Common myeloid progenitor, CD34-positive (primary cell): ENCODE measurements at places on chromosomes 5 and 9.

- H3K27ac ChIP-seq = no peak overlapping the region
- H3K4me3 ChIP-seq = no peak overlapping the region
- no peaks in the 10 kb centered on the region for H3K27me3 ChIP-seq
- H3K36me3 ChIP-seq = no peaks in the 10 kb centered on the region
Observed at GRCh38 chr5:120507800-120508463, 43.8 kb downstream of the PRR16 start.

DNA sequence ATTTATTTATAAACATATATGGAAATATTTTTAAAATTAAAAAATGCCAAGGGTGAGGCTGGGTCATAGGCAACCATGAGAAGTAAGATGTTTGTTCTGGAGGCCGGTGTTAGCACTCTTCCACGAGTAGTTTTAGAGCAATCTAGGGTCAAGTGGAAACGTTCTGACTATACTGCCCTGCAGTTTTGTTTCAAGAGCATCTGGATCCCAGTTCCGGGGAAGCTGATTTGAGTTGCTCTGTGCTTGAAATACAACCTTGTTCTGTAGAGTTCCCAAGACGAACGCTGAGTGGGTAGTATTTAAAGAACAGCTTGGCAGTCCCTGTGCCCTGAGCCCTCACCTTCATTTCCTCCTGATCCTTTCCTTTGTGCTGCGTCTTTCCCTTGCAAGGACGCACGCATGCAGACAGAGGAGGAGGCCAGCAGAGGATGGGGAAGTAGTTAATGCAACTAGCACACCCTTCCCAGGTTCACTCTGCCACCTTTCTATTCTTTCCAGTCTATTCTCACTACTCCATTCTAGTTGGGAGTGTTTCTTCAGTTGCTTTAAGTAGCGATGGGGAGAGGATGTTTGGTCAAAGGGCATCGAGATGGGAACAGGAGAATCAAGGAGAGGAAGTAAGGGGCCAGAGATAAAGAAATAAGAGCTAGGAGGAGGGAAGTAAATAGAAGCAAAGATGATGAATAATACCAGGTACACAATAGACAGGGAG lies 68.3 kb upstream of the ZSWIM6 start:
- no peak overlapping the region for H3K27ac ChIP-seq

- H3K27ac ChIP-seq = no peak overlapping the region
- no peak overlapping the region for H3K4me3 ChIP-seq
- peaks cover 29% of the 10 kb centered on the region for H3K27me3 ChIP-seq
- H3K36me3 ChIP-seq = no peaks in the 10 kb centered on the region
- no peak for DNase-seq
- no peaks in the 10 kb centered on the region for H3K4me1 ChIP-seq
Observed at GRCh38 chr9:90433398-90433941, 209.2 kb downstream of the DIRAS2 start.

DNA sequence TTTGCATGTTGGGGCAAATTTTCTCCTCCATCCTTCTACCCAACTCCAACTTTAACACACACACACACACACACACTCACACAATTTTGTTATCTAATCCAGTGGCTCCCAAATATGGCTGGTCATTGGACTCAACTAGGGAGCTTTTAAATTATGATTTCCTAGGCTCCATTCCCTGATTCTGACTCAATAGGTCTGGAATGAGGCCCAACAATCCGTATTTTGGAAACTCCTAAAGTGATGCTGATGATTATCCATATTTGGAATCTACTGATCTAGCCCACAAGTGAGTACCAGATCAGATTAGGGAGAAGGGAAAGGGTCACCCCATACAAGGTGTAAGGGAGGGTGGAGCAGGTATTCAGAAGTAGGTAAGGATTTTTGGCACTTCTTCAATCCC lies 309.7 kb downstream of the TLE1 start:
- H3K4me3 ChIP-seq = no peak overlapping the region
- no peak for DNase-seq
- H3K27ac ChIP-seq = no peak overlapping the region
- H3K36me3 ChIP-seq = no peaks in the 10 kb centered on the region
- no peaks in the 10 kb centered on the region for H3K27me3 ChIP-seq

GRCh38 chr9:95644377-95644776 lies 127.6 kb upstream of the PTCH1 start:
- no peaks in the 10 kb centered on the region for H3K4me1 ChIP-seq
- no peak overlapping the region for H3K4me3 ChIP-seq
- no peaks in the 10 kb centered on the region for H3K27me3 ChIP-seq
- H3K36me3 ChIP-seq = no peaks in the 10 kb centered on the region
- H3K27ac ChIP-seq = no peak overlapping the region
- no peak for DNase-seq

DNA sequence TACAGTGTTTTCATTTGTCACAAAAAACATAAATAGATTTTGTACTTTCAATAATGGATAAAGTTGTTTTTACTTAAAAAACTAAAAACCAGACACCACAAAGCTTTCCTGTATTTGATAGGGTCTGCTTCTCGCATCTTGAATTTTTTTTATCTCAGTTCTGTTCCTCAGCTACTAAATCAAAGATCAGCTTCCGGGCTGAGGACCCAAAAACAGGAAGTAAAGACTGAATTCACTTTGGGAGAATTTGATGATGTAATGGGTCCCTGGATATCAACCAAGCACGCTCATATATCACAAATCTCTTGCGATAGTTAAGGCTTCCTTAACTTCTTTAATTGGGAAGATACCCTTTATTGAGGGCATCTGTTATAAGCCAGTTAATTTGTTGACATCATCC lies 24.1 kb downstream of the ITK start:
- DNase-seq = peak; percentile 79
- H3K36me3 ChIP-seq = no peaks in the 10 kb centered on the region
- no peaks in the 10 kb centered on the region for H3K27me3 ChIP-seq
- no peak overlapping the region for H3K4me3 ChIP-seq

DNA sequence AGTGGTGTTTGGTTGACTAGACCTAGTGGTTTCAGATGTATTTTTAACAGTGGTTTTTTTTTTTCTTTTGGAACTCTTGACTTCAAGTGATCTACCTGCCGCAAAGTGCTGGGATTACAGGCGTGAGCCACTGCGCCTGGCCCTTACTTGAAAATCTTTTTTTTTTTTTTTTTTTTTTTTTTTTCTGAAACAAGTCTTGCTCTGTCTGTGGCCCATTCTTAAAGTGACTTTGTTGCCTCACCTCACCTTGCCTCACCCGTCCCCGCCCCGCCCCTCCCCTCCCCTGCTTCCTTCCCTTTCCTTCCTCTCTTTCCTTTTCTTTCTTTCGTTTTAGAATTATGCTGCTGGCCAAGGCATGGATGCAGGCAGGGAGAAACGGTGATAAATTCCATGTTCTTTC lies 26.0 kb downstream of the GPBP1 start:
- H3K27ac ChIP-seq = no peak overlapping the region
- H3K27me3 ChIP-seq = no peaks in the 10 kb centered on the region
- DNase-seq = no peak
- peaks cover 10% of the 10 kb centered on the region for H3K36me3 ChIP-seq
- peaks cover 4% of the 10 kb centered on the region for H3K4me1 ChIP-seq

DNA sequence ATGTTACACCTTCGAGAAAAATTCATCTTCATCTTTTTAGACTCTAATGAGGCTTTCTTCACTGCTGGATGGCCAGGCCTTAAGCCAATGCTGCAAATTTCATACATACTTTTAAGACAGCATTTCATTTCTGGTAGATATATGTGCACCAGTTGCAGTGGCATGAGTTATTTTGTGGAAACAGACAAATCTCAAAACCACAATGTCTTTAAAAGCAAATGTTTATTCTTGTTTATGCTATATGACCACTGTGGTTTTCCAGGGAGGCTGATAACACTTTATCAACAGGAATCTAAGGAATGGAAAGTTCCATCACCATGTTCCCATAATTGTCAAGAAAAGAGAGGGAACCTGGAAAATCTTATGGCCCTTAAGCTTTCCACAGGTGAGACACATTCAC lies 27.7 kb downstream of the CDH9 start:
- no peak for DNase-seq
- H3K4me1 ChIP-seq = no peaks in the 10 kb centered on the region
- no peaks in the 10 kb centered on the region for H3K27me3 ChIP-seq
- H3K36me3 ChIP-seq = no peaks in the 10 kb centered on the region

DNA sequence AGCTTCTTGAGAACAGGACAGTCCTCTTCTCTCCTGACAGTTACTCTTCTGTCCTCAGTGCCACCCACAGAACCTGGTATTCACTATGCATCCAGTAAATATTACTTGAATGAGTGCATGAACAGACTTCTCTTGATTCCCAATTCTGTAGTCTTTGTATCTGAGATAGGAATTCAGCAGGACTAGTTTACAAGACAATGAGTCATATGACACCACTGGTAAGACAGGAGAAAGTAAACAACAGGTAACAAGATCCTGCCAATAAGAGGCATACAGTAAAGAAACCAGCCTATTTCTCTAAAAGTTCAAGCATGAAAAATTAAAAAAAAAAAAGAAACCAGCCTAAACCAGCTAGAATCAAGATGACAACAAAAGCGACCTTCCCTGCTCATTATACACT lies 6.2 kb downstream of the ZNF883 start:
- H3K27me3 ChIP-seq = no peaks in the 10 kb centered on the region
- H3K36me3 ChIP-seq = no peaks in the 10 kb centered on the region
- no peaks in the 10 kb centered on the region for H3K4me1 ChIP-seq

DNA sequence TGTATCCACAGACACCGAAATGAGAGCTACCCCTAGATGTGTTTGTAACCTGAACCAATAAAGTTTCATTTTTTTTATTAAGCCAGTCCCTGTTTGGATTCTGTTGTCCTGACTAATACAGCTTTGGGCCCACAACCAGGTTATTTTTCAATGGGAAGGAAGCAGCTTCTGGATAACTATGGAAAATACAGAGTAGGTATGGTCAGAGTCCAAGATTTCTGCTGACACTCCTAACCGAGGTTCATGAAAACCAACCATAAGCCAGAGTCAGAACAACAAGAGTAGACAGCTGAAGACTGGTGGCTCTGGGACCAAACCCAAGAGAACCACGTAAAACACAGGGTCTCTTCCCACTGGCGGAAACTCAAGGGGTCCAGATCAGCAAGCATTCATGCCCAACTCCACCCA lies 10.8 kb downstream of the KLF9 start:
- H3K4me3 ChIP-seq = no peak overlapping the region
- H3K27ac ChIP-seq = no peak overlapping the region
- no peaks in the 10 kb centered on the region for H3K27me3 ChIP-seq
- peaks cover 7% of the 10 kb centered on the region for H3K4me1 ChIP-seq
- H3K36me3 ChIP-seq = no peaks in the 10 kb centered on the region

GRCh38 chr5:82045554-82046275 lies 73.9 kb downstream of the ATG10 start:
- H3K27me3 ChIP-seq = no peaks in the 10 kb centered on the region
- H3K4me3 ChIP-seq = no peak overlapping the region
- no peaks in the 10 kb centered on the region for H3K4me1 ChIP-seq
- H3K27ac ChIP-seq = no peak overlapping the region

GRCh38 chr5:65819905-65820240 lies 97.9 kb downstream of the NLN start:
- no peak overlapping the region for H3K27ac ChIP-seq
- no peak for DNase-seq
- H3K27me3 ChIP-seq = no peaks in the 10 kb centered on the region
- peaks cover 3% of the 10 kb centered on the region for H3K36me3 ChIP-seq

GRCh38 chr5:158466191-158466590 lies 607.2 kb upstream of the CLINT1 start:
- no peaks in the 10 kb centered on the region for H3K27me3 ChIP-seq
- H3K4me3 ChIP-seq = no peak overlapping the region
- no peaks in the 10 kb centered on the region for H3K4me1 ChIP-seq
- no peaks in the 10 kb centered on the region for H3K36me3 ChIP-seq
- DNase-seq = peak; percentile 11

DNA sequence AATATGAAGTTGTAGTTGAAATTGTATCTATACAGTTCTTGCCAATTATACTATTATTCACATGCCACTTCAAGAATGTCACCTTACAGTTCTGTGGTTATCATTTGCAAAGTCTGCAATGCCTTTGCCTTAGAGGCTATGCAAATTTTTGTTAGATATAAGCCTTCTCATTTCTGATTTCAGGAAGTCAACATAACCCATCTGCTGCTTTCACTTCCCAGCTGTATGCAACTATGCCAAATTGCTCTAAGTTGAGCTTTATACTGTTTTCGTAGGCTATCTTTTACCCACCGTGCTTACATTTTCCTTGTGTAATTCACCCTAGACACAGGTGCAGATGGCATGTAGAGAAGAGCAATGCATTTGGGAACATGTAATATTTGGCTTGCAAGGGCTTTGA lies 1083.0 kb downstream of the CDH9 start:
- no peaks in the 10 kb centered on the region for H3K36me3 ChIP-seq
- H3K4me3 ChIP-seq = no peak overlapping the region
- no peaks in the 10 kb centered on the region for H3K27me3 ChIP-seq
- no peaks in the 10 kb centered on the region for H3K4me1 ChIP-seq
- H3K27ac ChIP-seq = no peak overlapping the region

GRCh38 chr9:111253742-111254437 lies 76.1 kb downstream of the OR2K2 start:
- DNase-seq = no peak

GRCh38 chr9:125238915-125239446 lies 2.2 kb downstream of the HSPA5 start:
- peak overlapping the region; percentile 99 for H3K27ac ChIP-seq
- H3K4me3 ChIP-seq = peak overlapping the region; percentile 83
- H3K4me1 ChIP-seq = peaks cover 9% of the 10 kb centered on the region
- peaks cover 24% of the 10 kb centered on the region for H3K36me3 ChIP-seq
- H3K27me3 ChIP-seq = no peaks in the 10 kb centered on the region
- DNase-seq = no peak

DNA sequence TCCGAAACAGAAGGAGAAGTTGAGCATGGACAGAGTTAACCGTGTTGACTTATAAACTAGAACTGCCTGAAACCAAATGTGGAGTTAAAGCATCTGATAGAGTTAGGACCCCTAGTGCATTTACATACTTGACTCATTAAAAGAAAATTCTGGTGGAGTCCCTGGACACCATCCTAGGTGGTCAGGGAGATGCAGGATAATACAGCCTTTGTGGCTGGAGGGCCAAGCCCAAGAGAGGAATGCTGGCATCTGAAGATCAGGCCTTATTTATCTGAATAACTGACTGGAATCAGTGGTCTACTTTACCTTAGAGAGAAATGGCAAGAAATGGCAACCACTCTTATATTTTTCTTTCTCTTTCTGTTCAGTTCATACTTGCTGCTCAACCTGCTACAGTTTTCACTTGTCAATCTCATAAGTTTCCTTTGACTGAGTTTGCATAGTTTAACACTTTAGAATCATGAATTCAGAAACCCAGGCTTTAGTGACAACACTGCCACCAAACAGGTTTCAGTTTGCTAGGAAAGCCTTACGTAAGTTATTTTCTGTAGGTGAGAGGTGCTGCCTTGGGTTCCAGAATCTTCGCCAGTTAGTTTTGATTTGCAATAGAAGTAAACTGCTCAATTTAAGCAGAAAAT lies 10.2 kb downstream of the CMYA5 start:
- H3K27ac ChIP-seq = no peak overlapping the region
- no peaks in the 10 kb centered on the region for H3K4me1 ChIP-seq
- H3K4me3 ChIP-seq = no peak overlapping the region
- no peaks in the 10 kb centered on the region for H3K36me3 ChIP-seq
